AG04449 (cell line): ENCODE measurements at places on chromosomes 3 and 15.

DNA sequence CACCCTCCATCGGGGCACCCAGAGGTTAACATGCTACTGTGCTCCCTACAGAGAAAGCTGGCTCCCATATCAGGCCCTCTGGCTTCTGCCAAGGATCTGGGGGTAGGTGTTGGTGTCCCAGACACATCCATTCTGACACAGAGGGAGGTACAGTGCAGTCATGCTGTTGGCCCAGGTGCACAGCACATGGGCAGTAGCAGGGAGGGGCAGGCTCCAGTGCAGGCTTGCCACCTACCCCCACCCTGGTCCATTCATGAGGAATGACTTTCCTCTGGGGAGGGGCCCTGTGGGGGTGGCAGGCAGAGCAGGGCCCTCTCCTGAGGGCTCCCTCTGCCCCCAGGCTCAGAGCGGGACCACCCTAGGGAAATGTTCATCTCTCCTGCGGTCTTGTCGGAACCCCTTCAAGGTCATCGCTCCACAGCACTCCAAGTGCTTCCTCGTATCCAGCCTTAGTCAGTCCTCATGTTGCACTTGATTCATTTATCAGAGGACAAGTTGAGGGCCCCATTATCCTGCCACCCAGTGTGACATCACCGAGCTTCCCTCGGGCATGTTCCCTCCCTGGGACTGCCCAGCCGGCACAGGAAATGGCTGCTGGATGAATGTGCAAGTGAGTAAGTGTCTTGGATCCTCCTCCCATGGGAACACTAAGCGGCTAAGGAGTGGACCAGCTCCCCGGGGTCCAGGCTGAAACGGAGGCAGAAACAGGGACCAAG lies 10.0 kb downstream of the DUSP7 start:
- peak; percentile 98 for DNase-seq

DNA sequence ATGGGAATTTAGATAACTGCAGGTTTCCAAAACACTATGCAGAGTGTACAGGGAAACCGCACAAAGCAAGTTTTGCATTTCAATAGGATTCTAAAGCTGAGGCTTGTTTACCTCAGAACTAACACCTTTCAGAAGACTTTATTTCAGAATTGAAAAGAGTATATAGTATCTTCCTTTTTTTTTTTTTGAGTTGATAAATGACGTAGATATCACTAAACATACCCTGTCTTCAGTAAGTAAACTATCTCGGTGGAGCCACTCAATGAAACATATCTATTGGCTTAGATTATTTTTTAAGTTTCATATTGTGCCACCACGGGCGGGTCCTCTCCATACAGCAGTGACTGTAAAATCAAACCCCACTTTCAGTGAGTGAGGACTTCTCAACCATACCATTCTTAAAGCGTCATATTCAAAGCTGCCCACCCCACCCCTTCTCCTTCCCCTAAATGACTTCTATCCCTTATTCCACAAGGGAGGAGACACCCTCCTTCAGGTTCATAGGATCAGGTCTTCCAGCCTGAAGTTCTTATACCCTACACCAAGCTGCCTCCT lies 2.0 kb upstream of the TBL1XR1 start:
- DNase-seq, result no peak

- DNase-seq, result no peak
These were observed 31.3 kb downstream of the SMAD3 start for GRCh38 chr15:67096546-67097294.

GRCh38 chr3:83873550-83873949 lies 1085.2 kb upstream of the CADM2 start:
- no peak for DNase-seq

- DNase-seq, result no peak
These were observed 8.4 kb downstream of the CSK start for GRCh38 chr15:74790080-74790916.

GRCh38 chr3:132445817-132446216 lies 28.5 kb downstream of the DNAJC13 start:
- DNase-seq, result peak; percentile 51

DNA sequence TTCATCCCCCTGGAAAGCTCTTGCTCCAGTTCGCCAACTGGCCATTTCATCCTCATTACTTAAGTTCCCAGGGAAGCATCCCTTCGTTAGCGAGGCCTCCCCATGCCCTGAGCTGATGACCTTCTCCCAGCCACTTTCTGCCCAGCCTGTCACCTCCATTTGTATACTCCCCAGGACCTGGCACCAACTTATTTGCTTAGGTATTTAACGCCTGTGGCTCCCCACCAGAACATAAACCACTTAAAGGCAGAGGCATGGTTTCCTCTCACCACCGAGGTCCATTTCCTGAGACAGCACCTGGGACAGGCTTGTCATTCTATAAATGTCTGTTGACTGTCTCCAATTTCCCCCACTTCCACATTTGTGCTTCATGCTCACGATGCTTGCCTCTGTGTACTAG lies 189.0 kb downstream of the ZNF621 start:
- DNase-seq, result no peak

DNA sequence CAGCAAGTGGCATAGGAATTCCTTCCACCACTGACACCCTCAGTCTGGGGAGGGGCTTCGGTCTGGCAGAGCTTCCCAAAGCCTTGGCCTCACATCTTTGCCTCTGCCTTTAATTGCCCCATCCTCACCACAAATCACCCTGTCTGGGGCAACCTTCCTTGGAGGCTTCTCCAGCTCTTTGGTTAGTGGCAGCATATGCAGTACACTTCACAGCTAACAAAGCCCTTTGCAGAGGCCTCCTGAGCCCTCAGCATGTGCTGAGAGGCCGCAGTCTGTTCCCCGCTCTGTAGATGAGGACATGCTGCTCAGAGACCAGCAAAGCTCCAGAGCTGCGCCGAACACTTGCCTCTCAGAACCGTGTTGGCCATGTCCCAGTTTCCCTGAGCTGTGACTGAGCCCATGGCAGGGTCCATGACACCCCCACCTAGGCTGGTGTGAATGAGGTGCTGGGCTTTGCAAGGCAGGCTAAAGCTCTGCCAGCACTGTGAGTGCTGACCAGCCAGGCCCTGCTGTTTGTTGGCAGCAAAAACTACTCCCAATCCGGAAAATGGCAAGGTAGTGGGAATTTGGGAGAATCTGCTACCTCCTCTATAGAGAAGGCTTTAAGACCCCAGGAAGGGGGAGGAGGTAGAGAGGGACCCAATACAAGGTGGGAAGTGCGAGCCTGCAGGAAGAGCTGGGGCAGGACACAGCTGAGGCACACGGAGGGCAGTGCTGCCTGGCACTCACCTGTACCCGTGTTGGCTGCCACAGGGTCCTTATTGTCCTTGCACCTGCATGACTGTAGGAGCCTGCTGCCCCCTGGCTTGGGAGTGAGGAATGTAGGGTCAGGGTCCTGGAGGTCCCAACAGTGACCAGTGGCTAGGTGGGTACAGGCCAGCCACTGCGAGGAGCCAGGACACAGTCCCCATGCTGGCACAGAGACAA lies 8.4 kb upstream of the KLF15 start:
- no peak for DNase-seq

- no peak for DNase-seq
These were observed 225.8 kb upstream of the SLCO3A1 start for GRCh38 chr15:91627473-91628278.

GRCh38 chr3:4166540-4166939 lies 136.6 kb upstream of the SETMAR start:
- no peak for DNase-seq

DNA sequence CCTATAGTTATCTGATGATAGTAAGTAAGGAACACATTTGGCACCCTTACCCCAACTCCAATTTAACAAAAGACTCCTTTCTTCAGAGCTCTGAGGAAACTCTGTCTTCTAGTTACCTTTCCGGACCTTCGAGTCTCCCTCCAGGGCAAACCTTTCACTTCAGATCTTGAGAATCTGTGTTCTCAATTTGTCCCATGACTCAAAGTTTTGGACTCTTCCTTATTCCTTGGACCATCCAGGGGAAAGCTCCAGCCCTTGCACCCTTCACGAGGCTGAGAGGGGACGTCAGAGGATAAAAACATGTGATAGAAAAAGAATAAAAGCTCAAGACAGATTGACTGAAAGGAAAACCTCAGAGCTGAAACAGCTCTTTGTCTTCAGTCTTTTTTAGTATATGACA lies 76.9 kb downstream of the CTNNB1 start:
- no peak for DNase-seq

DNA sequence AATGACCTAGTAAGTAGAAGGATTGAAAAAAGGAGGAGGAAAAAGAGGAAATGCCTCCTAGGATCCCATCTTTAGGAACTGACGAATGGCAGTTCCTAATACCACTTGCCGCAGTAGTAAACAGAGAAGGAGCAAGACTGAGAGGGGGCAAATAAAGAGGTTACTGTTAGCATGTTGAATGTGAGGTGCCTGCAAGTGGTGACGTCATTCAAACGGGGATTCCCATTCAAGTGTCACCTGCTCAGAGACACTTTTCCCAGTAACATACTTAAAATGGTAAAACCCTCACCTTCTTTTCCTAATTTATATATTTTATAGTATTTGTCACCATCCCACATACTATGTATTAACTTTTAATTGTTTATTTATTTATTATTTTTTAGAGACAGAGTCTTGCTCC lies 178.9 kb downstream of the IL5RA start:
- no peak for DNase-seq

DNA sequence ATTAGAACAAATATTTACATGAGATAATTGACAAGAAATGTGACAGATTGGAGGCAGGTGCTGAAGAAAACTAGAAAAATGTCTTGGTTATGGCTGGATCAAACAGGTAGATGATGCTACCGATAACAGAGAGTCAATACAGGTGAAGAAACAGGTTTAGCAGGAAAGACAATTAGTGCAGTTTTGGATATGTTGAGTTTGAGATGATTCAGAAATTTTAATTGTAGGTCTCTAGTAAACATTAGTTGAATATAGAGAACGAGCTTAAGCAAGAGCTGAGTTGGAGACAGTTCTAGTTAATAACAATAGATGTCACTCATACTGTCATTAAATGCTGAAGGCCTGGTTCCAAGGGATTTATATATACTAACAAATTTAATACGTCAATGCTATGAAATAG lies 524.4 kb downstream of the NSUN3 start:
- DNase-seq, result no peak

DNA sequence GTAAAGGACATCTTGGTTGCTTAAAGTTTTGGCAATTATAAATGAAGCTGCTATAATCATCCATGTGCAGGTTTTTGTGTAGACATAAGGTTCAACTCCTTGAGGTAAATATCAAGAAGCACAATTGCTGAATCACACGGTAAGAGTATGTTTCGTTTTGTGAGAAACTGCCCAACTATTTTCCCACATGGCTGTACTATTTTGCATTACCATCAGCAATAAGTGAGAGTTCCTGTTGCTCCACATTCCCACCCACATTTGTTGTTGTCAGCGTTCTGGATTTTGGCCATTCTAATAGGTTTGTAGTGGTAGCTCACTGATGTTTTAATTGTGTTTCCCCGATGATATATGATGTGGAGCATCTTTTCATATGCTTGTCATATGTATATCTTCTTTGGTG lies 118.5 kb upstream of the KCNMB2 start:
- DNase-seq, result no peak

GRCh38 chr15:81293728-81294515 lies 30.0 kb downstream of the STARD5 start:
- DNase-seq, result no peak
